ENCODE measurements at places on chromosomes 7 and 10.
A peak's percentile ranks its signal among the peaks of the same experiment; 100 is the strongest.

GRCh38 chr7:139645572-139646523, 122.4 kb downstream of the CLEC2L start:
- peak; percentile 83 for DNase-seq

DNA sequence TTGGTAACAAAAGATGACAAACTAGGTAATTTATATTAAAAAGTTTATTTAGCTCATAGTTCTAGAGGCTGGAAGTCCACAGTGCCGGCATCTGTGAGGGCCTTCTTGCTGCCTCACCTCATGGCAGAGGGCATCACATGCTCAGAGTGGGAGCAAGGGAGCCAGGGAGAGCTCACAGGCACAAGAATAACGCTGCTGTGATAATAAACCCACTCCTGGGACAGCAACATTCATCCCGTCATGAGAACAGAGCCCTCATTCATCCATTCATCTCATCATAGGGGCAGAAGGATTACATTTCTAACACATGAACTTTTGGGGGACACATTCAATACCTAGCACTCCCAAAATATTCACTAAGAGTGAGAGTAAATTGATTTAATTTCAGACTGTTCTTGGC, 170.6 kb upstream of the AKR1E2 start:
- DNase-seq: no peak

DNA sequence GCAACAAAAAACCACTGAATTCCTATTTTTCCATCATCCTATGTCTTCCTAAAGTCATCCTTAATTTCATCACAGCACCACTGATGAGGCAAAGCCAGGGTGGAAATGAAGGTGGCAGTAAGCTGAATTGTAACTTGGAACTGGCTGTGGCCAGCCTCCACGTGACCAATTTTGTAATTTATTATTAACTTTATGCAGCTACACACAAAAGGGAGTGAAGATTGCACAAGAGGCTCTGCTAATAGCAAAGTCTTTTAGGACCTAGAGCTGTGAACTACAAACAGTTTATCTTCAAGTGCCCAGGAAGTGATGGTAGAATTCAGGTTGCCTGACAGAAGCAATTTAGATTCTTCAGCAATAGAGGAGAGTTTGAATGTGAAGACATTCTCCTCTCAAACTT, 176.4 kb downstream of the CCDC71L start:
- DNase-seq: no peak

DNA sequence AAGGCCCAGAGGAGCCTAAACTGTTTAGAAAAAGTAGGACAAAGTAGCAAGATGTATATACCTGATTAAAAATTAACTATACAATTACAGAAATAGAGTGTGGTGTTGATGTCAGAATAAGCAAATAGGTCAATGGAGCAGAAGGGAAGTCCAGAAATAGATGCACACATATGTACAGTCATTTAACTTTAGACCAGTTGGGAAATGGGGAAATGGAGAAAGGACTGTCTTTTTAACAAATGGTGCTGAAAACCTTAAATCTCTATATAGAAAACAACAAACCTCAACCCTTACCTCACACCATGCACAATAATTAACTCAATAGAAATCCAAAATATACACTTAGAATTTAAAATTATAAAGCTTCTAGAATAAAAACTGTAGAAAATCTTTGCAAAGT, 72.2 kb downstream of the CH25H start:
- no peak for DNase-seq

DNA sequence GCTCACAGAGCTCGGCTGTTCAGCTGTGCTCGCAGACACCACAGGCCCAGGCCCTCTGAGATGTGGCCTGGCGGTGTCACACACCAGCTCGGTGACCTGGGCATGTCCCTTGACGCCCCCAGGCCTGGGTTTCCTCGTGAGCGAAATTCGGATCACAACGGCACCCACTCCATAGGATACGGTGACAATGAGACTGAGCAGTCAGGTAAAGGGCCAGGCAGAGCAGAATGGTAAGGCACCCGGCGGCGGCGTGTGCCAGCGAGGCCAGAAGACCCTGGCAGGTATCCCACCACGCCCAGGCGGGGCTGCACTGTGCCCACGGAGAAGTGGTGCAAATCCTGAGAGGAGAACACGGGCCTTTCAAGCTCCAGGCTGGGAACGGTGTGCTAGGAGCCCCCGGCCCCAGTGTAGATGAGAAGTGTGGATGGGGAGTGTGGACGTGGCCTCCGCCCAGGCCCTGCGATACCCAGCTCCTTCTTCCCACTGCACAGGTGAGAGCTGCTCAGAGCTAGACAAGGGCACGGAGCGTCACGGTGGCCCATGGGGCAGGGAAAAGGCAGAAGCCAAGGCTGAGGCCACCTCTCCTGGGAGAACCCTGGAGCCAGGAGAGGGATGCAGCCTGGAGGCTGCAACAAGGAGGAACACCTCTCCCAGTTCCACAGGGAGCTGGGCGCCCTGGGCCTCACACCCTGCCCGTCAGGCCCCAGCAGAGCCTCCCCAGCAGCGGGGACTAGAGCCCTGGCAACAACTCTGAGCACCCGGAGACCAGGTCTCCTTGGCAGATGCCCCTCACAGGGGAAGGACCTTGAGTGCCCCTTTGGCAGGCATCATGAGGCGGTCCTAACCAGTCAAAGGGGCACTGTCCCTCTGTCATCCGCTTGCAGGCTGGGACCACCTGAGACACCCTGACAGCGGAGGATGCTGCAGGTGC, 219.1 kb downstream of the MAD1L1 start:
- no peak for DNase-seq

DNA sequence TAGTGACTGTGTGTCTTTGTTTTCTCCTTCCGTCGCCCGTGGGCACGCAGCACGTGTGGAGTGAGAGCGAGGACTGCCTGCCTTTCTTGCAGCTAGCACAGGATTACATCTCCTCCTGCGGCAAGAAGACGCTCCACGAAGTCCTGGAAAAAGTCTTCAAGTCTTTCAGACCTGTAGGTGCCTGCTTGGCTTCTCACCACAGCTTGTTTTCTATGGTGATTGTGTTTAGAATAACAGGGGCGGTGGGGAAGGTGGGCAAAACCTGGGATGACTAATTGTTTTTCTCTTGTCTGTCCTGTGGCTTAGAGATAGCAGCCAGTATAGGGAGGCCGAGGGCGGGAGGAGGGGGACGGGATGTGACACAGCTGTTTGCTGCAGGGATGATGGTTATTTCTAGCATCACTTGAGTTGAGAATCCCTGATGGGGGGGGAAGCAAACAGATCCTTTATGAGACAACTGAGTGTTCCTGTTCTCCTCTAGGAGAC, 11.4 kb downstream of the MTURN start:
- no peak for DNase-seq

DNA sequence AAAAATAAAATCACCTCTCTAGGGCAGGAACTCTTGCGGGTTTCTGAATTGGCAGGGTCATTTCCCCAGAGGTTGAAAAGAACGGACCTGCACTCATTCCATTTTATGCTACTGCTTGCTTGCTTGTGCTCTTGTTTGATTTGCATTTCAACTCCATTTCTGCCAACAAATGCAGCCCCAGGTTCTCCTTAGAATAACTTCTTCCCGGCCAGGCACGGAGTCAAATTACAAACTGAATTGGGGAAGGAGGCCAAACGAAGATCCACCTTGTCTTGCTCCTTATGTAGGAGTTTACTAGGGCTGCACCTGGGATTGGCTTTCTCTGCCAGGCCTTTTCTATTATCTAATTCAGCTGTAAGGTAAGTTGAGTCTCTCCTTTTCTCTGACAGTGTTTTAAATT, 79.6 kb downstream of the HGF start:
- no peak for DNase-seq

DNA sequence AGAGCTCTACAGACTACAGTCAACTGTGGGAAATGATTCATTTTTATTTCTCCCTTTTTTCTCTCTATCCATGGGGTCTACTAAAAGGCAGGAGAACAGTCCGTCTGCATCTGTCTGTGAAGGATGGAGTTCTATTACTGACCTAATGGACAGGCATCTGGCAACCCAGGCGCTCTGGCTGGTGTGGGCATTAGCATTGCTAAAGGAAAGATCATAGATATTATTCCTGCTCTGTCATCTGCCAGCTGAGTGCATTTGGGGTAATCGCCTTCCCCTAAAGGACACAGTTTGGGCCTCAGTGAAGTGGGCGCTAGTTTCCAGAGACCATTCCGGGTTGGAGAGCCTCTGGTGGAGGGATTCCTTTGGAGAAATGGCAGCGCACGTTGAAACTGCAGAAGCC, 201.3 kb upstream of the TCERG1L start:
- DNase-seq: no peak

All from left forelimb (tissue), 1 donor.